ENCODE measurements at places on chromosomes 11 and 22. TPM values are rescaled to one million over a fixed set of nuclear protein-coding genes. Genes with fewer than 3 reads are reported as not detected.

- DNase-seq, result no peak
These were observed 25.1 kb upstream of the TIMP3 start for GRCh38 chr22:32776397-32776796.

DNA sequence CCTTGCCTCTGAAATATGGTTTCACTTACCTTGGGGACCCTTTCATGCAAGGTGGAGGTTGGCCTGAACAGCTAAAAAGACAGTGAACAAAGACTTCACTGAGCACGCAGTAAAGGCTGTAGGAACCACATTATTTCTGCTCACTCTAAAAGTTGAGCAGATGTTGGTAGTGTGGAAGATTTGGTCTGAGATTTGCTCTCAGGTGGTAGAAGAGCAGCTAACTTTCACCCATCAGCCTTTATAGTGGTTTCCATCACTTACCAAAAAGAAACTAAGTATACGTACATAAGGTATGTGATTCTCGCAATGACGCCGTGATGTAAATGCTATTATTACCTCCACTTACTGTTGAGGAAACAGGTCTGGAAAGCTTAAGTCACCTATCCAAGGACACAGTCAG, 47.3 kb downstream of the PRR5L start:
- DNase-seq, result no peak

DNA sequence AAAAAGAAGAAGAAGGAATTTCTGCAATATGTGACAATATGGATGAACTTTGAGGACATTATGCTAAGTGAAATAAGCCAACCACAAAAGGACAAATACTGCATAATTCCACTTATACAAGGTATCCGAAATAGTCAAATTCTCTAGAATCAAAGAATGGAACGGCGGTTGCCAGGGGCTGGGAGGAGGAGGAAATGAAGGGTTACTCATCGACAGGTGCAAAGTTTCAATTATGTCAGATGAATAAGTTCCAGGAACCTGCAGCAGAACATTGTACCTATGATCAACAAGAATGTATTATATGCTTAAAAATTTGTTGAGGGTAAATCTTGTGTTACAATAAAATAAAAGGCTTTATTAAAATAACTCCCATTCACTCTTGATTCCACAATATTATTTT, 49.0 kb downstream of the SC5D start:
- no peak for DNase-seq

GRCh38 chr11:117690484-117691217, 106.4 kb downstream of the DSCAML1 start:
- DNase-seq, result no peak

DNA sequence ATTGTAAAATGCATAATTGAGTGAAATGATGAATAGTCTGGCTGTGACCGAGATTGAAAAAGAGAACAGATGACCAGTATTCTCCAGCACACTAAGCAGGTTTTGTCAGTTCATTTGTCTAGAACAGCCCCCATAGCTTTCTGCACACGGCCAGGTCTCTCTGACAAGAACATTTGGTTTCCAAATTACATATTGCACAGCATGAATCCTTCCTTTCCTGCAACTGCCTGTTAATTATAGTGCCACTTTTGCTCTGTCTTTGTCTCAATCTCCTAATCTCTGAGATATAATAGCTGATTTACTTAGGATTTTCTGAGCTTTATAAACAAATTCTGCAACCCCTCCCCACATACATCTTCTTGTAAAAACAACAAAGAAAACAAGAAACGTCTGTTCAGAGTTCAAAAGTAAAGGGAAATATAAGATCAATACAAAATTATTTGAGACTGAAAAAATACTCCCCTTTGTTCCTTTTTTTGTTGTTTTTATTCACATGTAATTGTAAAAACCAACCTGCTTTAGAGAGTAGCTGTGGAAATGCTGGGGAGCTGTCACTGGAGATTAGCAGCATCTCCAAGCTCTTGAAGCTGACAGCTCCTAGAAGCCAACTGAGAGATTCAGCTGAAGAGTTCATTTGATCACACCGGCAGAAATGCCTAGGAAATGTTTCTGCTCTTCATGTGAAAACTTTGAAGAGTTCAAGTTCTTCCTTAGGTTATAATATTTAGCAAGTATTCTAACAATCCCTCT, 998.1 kb downstream of the DLG2 start:
- DNase-seq, result no peak

DNA sequence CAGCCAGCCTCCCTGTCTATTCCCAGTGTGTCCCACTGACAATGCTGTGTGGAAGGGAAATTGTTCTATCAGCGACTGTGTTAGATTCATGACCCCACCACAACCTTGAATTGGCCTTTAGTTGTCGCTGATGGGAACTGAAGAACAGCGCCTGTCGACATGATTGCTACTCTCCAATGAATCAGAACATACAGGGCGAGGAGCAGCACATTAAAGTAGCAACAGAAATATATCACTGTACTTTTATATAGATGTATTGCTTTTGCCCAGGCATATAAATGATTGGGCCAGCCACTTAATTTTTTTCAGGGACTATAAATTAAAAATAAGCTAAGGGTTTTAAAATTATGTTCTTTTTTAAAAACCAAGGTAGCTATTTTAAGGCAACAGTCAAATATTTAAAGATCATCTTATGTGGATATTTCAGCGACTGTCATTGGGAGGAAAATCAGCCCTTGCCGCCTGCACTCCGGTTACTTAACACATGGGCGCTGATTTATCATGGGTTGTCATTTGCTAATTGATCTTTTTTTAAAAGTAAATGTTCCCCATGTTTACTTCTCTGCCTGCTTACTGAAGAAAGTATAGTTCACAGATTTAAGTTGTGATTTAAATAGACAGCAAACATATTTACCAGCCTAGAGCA, 42.1 kb downstream of the ARL14EP start:
- no peak for DNase-seq

DNA sequence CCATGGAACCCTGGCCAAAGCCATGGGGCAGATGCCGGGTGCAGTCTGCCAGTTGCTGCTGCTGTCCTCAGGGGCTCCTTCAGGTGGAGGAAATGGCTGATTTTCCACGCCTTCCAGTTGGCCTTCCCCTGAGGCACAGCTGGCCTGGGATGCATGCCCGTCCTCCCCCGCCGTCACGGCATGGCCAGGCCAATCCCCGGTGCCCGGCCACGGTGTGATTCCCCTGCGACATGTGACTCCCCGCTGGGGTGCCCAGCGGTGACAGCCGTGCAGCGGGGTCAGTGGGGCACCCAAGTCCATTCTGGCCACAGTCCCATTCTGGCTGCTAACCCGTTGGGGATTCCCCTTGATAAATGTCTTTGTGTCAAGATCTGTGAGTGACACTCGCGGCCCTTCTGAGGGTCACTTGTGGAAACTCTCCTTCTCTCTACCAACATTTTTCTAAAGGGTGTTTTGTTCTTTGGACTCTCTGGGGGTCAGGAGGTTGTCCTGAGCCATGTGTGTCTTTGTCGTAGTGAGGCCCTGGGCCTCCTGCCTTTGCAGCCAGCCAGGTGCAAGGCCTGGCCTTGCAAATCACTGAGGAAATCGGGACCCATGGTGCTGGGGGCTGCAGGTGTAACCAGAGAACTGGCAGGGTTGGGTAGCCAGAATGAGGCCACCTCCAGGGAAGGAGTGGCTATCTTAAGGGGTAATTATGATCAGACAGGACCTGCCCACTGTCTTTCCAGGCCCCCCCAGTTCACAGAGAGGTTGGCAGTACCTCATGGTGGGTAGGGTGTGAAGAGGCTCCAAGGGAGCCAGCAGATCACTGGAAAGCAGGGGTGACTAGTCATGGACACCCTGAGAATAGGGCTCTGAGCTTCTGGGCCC, 37.1 kb downstream of the KCNQ1OT1 start:
- DNase-seq, result no peak

DNA sequence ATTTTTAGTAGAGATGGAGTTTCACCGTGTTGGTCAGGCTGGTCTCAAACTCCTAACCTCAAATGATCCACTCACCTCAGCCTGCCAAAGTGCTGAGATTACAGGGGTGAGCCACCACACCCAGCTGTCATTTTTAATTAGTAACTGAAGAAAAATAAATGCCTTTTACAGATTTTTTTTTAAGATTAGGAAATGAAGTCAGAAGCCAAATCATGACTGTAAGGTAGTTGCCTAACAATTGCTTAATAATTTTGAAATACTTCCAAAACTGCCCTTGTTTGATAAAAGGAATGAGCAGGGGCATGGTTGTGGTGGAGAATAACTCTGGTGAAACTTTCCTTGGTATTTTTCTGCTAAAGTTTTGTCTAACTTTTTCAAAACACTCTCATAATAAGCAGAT, 98.9 kb upstream of the SLC5A12 start:
- DNase-seq, result no peak

DNA sequence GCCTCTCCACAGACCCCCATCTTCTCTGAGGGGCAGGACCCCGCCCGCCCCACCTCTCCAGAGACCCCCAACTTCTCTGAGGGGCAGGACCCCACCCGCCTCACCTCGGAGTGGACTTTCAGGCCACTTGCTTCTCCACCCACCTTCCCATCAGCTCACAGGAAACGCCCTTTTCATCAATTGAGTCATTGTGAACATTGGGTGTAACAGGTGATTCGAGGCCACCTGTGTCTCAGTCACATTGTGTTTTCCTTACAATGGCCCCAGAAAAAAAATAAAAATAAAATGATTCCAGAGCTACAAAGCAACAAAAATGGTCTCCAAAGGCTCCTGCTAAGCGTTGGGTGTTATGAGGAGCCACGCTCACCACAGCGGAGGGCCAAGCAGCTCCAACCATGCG, 36.0 kb downstream of the BRD1 start:
- no peak for DNase-seq

DNA sequence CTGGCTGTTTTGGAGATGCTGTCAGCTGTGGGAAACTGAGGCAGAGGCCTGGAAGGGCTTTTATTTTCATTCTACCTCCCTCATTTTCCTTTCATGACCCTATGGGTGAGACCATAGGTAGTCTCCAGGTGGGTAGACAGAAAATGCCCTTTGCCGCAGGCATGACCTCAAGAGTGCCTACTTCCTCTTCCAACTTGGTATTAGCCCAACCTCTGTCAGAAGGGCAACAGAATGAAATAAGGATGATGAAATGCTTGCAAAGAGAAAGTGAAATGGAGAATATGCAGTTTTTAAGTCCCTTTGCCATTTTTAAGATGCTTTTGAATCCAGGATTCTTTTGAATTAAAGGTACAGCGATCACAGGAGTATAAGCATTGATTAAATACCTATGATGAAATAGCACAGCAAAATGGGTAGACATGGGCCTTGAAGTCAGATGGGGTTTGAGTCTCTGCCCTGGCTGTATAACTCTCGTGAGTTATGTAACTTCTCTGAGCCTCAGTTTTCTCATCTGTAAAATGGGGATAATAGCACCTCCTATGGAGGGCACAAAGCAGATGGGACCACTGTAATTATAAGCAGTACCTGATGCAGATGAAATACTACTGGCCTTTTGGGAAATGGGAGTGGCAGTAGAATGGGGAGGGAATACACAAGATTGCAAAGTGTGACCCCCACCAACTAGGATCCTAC, 3.7 kb downstream of the ASPHD2 start:
- DNase-seq, result no peak

DNA sequence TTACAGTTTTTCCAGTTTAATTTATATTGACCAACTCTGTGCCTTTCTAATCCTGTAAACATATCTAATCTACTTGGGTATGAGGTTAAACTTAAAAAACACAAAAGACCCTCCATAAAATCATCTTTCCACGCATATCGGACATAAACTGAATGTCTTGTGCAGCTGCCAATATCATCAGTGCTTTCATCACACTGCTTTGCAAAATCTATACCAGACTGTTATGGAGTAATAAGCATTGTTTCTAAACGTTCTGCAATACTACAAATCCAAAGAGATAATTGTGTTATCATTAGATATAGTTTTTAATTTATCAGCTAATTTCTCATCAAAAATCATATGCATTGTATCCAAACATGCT, 36.1 kb upstream of the AMPD3 start:
- no peak for DNase-seq

GRCh38 chr11:17156283-17156682, 51.5 kb downstream of the PIK3C2A start:
- DNase-seq, result no peak

- DNase-seq, result no peak
These were observed 515.1 kb downstream of the CNTN5 start for GRCh38 chr11:99535819-99536218.

GRCh38 chr22:36454916-36455570, 26.4 kb downstream of the TXN2 start:
- DNase-seq, result peak; percentile 97

DNA sequence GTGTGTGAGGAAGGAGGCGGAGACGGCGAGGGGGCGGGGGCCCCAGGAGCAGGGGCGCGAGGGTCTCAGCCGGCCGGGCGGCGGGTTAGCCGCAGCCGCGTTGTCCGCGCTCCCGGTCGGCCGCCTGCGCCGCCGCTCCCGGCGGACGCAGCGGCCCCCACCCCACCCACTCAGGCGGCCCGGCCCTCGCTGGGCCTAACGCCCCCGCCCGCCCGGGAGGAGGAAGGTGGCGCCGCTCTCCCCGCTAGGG, at the start of gene FCHSD2:
FCHSD2 (minus strand) TSS at position 191 of the 250 bp plus-strand sequence. CDS start 441 bp downstream, outside the sequence.
- DNase-seq, result no peak

DNA sequence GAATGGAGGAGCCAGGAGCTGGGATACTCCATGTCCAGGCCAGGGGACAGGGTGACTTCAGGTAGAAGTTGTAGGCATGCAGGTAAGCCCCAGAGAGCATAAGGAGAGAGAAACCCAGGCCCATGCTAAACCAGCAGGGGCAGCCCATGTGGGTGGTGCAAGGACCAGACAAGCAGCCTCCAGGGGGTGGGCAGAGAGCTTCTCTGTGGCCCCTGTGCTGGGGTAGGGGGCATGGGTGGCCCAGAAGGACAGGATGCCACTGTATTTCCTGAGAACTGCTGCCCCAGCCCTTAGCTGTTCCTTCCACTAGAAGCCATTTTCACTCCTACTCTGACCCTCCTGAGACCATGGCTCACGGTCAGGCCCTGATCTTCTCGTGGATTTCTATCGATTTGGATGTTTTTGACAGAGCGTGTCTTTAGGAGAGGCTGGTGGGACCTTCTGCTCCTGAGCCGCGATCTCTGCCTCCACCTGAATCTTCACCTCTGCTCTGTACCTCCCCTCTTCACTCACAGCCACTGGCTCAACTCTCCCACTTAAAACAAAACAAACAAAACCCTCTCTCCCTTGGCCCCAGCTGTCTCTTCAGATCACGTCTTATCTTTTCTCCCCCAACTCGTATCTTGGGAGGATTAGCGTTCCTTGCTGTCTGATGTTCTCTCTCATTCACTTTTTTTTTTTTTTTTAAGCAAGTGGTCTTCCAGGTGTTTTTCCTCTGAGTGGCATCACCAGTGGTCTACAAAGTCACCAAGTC, 112.2 kb downstream of the NECTIN1 start:
- no peak for DNase-seq

- no peak for DNase-seq
These were observed 10.3 kb upstream of the OR56A1 start for GRCh38 chr11:6040874-6041273.

- peak; percentile 9 for DNase-seq
These were observed 94.6 kb upstream of the ANO1 start for GRCh38 chr11:69983571-69983877.

- peak; percentile 66 for DNase-seq
These were observed 1.8 kb downstream of the ARRB1 start for GRCh38 chr11:75349521-75350116.

Gene ACAD8
- 40.9 TPM for total RNA-seq

Gene PDE2A
- total RNA-seq, result 30.0 TPM

Gene TMEM135
- 20.1 TPM for total RNA-seq

Gene TMEM86A
- total RNA-seq, result 4.5 TPM

Gene CSF2RB
- total RNA-seq, result 3.2 TPM

Gene PDE3B
- total RNA-seq, result 5.6 TPM

Gene OR2AG1
- not detected for total RNA-seq

Gene TRIM49D2
- not detected for total RNA-seq

Gene KCNC1
- not detected for total RNA-seq

Gene OR8G5
- total RNA-seq, result not detected
